ENCODE measurements at places on chromosomes 3 and 15.

DNA sequence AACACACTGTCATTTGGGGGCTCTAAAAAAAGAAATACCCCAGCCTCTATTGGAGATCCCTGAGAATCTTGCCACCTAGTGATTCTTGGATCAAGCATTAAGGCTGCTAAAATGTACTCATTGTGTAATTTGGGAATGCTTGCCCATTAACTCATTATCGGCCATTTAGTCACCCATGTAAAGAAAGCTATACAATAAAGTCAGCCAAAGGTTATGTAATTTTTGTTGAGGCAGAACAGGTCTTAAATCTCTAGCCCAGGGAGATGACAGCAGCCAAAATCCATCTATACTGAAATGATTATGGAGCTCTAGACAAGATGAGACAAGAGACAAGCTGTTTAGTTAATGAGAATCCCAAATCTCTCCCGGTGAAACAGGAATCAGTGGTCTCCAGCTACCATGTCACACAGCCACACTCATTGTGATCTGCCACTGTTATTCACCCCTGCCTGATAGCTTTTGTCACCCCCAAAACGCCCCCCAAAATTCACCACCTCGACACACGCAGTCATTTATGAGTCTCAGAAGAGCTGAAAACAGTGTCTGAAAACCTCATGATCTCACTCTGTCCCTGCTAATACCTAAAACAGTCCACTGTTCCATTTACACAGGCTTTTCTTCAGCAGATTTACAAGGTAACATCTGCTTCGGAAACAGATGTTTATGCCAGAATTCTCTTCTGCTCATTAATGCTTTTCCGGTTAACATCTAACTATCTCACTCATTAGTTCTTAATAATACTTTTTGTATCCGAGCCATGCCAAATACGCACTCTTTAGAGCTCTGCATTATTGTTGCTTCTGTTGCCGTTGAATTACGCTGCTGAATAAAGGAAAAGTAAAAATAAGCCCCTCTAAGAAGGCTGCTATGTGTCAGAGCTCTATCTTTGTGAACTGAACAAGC, 138.5 kb downstream of the RORA start:
- no peak for DNase-seq

DNA sequence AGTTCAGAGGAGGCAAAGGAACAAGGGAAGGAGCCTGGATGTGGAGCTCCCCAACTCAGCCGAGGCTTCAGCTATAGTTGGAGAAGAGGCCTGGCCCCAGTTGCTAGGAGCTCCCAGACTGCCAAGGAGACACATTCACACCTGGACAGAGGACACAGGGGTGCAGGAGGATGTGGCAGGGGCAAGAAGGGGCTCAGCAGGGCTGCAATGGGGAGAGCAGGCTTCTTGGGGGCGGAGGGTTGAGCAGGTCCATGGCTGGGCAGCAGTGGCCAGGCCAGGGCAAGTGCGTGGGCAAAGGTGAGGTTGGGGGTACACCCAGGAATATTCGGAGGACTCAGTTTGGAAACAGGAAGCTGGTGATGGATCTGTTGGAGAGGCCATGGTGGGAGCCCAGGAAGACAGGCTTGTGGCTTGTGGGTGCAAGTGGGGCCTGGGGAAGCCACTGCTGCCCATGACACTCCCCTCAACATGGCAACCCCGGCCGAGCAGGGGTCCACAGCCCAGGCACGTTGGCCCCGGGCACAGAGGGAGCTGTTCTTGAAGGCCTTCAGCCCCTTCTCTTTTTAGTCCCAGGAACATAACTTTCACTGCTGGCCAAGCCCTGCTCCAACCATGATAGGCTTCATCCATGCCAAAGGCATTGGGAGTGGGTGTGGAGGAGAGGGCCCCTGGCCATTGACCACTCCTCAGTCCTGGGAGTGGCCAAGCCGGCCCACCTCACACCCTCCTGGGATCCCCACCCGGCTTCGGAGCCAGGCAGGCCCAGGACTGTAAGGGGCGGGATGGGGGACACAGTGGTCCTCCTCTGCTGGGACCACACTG, 33.3 kb downstream of the TSPAN3 start:
- no peak for DNase-seq

GRCh38 chr15:25596644-25597562, 158.1 kb upstream of the UBE3A start:
- DNase-seq: no peak

- no peak for DNase-seq
These were observed 171.1 kb upstream of the TTC14 start for GRCh38 chr3:180430896-180431295.

DNA sequence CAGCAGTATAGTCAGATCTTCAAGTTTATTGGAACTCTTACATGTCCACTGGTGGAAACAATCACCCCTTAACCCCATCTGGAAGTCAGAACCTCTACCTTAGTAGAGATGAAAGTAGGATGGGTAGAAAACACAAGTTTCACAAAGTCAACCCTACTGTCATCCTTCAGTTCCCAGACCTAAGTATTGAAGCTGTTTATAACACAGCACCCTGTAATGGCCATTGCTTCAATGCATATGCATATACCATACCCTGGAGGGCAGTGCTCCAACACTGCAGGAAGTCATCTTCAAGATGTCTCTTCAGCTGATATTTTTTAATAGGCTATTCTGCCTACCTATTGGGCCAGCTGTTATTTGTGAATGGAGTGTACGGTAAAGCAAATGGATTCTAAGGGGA, 241.3 kb downstream of the UBE2E2 start:
- DNase-seq: no peak

- DNase-seq: no peak
These were observed 16.9 kb upstream of the KNG1 start for GRCh38 chr3:186700267-186700666.

DNA sequence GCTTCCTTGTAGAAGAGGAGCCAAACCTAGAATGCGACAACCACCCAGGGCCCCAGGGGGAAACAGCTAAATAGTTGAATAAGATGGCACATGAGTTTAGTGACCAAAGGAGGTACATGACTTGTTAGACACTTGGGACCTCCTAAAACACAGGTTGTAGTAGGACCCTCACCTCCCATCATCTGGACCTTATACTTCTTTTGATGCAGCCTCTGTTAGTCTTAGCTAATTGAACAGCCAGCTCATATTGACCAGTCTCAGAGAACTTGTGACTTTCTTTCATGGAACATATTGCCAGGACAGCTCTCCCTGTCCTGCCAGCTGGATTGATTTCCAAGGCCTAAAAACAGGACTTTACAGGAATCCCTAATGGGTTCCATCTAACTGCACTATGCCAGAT, 45.0 kb downstream of the SPSB4 start:
- DNase-seq: no peak

- peak; percentile 12 for DNase-seq
These were observed 2.0 kb downstream of the FOXP1 start for GRCh38 chr3:71581457-71582035.

DNA sequence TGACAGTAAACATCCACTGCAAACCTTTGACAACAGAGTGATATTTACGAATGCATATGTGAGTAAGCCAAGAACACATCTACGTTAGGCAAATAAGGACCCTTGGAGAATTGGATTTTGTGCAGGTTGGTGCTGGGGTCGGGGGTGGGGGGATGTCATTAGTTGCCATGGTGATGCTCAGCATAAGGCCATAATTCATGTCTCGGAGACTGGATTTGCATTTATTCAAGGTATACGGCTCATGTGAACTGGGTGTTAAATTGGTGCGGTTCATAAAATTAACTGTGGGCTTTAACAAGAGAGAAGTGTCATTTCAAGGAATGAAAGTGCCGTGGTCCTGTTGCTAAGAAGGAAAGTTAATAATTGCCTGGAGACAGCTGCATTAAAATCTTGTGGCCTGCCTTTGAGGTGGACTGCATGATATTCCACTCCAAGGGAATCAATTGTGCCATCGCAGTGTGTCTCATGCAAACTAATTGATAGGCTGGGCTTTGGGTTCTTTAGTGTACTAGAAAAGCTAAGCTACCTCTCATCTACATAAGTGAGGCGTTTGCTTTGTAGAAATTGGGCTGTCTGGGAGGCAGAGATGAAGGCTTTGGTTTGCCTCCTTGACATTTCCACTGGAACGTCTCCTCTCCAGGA, 228.9 kb upstream of the FEZF2 start:
- DNase-seq: no peak

DNA sequence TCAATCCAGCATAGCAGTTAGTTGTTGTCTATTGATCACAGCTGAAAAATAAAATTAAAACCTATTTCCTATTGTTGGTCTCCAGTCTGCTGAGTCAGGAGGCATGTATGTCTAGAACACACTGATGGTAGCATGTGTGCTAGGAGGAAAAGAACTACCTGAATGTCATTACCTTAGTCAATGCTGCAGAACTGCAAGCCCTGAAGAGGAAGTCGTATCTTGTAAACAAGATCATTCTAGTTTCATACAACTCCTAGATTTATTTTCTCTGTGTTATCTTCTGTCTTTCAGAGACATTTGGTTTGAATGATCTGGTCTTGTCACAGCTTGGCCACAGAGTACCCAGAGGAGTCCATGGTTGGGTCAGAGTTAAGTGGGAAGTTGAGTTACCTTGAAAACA, 110.0 kb upstream of the MRPL3 start:
- DNase-seq: no peak

DNA sequence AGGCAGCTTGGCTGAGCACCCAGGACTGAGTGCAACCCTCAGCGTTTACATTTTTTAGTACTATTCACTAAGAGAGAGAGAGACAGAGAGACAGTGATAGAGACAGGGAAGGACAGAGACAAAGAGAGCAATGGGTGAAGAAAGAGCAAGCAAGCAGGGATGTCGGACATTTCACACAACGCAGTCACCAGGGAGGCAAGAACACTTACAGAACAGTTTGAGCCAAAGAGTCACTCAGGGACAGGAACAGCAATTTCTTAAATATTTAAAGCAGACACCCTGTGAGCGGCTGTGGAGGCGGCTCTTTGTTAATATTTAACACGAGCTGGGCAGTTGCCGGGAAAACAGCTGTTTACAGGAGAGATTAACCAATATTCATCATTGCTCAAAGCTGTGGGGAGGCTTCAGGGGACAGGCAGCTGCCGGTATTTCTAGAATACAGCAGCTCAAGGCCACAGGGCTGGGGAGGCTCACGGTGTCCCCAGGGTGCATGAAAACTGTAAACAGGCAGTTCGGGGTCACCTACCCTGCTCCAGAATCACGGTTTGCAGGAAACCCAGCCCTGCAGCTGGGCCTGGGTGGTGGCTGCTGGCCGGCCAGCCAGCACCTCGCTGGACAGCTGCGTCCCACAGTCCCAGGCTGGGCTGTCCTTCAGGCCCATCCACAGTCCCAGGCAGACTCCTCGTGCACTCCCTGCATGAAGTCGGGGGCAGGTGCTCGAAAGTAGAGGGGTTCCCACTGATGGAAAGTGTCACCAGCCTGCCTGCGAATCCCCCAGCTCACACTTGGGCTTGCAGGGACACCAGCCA, 38.8 kb upstream of the PCSK6 start:
- DNase-seq: no peak

GRCh38 chr3:47542471-47543173, 29.1 kb upstream of the ELP6 start:
- DNase-seq: no peak

- DNase-seq: no peak
These were observed 3.5 kb upstream of the GALNT15 start for GRCh38 chr3:16171009-16171408.

DNA sequence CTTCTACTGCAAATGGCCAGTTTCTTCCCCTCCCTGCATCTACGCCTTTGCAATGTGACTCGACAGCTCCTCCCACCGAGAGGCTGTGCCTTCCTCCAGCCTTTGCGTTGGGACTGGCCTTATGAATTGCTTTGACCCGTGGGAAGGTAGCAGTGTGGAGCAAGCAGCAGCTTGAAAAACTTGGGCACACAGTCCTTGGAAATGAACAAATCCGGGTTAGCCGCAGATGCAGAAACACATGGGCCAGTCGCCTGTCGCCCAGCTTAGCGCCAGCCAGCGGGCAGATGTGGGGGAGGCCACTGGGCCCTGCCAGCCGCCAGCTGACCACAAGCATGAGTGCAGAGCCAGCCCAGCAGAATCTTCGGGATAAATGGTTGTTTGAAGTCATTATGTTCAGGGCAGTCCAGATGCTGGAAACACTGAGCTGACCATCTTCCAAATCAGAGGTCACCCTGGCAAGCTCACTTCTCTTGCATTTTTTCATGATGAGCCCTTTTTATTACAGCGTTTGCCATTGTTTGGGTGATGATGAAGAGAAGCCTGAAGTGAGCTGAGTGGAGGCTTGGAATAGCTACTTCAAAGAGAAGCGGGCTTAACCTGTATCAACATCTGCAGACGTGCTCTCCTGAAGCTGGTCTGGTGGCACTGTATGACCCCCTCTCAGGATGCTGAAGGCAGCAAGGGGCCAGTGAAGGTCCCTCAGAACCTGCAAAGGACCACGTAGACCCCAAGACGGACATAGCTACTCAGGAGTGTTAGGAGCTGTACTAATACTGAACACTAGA, 9.8 kb downstream of the SELENOS start:
- DNase-seq: no peak

- DNase-seq: no peak
These were observed 15.9 kb downstream of the PPM1L start for GRCh38 chr3:160771811-160772459.

DNA sequence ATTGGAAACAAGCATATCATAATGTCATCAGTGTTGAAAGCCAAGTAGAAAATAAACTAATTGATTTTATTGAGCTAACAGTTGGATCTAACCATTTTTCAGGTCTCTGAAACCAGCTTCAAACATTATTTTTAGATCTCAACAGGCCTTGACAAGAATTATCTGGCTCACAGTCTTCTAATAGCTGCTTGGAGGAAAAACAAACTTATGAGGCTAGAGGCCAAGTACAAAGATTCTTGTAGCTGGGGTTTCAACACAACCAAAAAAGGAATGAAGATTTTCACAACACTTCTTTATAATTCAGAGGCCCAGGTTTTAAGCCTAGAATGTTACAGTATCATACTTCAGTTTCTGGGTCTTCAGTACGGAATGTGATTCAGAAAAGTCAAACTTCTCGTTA, 3.7 kb downstream of the SETMAR start:
- no peak for DNase-seq

DNA sequence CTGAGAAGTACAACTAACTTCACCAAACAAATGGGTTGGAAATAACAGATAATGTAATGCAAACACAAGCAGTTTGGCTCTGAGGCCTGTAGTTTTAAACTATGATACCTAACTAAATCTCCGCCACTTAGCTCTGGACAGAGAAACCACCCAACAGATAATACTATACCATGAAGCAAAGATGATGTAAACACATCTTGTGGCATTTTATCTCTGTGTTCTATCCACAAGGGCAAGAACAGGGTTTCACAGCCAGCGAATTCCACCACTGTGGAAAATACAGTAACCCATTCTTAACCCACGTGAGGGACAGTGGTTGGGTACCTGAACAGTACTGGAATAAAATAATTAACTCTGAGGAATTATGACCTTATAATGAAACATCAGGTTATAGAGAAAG, 93.6 kb downstream of the P3H2 start:
- DNase-seq: no peak

- no peak for DNase-seq
These were observed 14.6 kb downstream of the LRIG1 start for GRCh38 chr3:66486202-66486601.

- no peak for DNase-seq
These were observed 700.9 kb upstream of the NR2F2 start for GRCh38 chr15:95629503-95630168.

- no peak for DNase-seq
These were observed 23.1 kb upstream of the P4HTM start for GRCh38 chr3:48966876-48967361.

- no peak for DNase-seq
These were observed 11.5 kb upstream of the SPINK8 start for GRCh38 chr3:48344867-48345507.

Measured in stimulated activated CD8-positive, alpha-beta memory T cell treated with anti-CD3 and anti-CD28 coated beads, Interleukin-15, amount 100 ng/mL, for 24 hours (primary cell).